Transverse colon (tissue), 4 donors: ENCODE measurements at places on chromosomes 12 and 14. TPM values are rescaled to one million over a fixed set of nuclear protein-coding genes. Genes with fewer than 3 reads are reported as not detected.

DNA sequence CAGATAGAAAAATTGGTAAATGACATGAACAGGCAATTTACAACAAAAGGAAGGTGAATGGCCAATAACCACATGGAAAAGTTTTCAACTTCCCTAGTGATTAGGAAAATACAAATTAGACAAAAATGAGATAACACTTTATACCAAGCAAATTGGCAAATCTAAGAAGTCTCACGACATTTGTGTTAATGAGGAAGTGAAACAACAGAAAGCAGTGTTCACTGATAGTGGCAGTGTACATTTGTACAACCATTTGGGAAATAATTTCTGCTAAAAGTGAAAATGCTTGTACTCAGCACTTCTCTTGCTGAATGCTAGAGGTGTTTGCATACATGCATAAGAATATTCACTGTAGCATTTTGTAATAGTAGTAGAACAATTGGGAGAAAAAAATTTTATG, 126.6 kb downstream of the LLPH start:
- DNase-seq: no peak
- no peaks in the 10 kb centered on the region for H3K36me3 ChIP-seq
- H3K27me3 ChIP-seq: no peaks in the 10 kb centered on the region
- no peak overlapping the region for H3K27ac ChIP-seq

GRCh38 chr12:2550561-2551411, 244.0 kb upstream of the FKBP4 start:
- H3K4me3 ChIP-seq: no peak overlapping the region
- no peaks in the 10 kb centered on the region for H3K4me1 ChIP-seq
- no peaks in the 10 kb centered on the region for H3K27me3 ChIP-seq
- peak overlapping the region; percentile 30 for H3K27ac ChIP-seq
- no peaks in the 10 kb centered on the region for H3K36me3 ChIP-seq

- H3K4me1 ChIP-seq: peaks cover 6% of the 10 kb centered on the region
- no peak within 1 kb of the TSS for H3K4me3 ChIP-seq
- no peaks in the 10 kb centered on the region for H3K36me3 ChIP-seq
- DNase-seq: no peak
Observed at GRCh38 chr12:118981285-118982211, at the start of gene SRRM4. SRRM4 (plus strand) TSS chr12:118981541; CDS start chr12:118981883, 342 bp downstream.

DNA sequence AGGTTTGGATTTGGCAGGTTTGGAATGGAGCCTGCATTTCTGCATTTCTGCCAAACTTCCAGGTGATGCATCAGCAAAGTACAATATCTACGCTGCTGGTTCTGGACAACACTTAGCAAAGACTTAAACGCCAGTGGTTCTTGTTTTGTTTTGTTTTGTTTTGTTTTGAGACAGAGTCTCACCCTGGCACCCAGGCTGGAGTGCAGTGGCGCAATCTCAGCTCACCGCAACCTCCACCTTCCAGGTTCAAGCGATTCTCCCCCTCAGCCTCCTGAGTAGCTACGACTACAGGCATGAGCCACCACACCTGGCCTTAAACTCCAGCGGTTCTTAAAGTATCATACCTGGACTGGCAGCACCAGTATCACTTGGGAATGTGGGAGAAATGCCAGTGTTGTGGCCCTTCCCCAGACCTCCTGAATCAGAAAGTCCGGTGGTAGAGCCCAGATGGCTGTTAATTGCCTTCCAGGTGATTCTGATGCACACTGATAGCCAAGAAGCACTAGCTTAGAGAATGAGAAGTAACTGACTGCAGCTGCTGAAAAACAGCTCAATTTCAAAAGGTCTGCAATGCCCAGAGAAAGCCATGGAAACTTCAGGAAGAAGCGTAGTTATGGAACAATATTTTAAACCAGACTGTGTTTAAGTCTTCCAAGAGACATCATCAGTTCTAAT, 114.8 kb upstream of the FOXN3 start:
- no peaks in the 10 kb centered on the region for H3K36me3 ChIP-seq
- H3K4me3 ChIP-seq: no peak overlapping the region
- H3K27ac ChIP-seq: no peak overlapping the region
- H3K4me1 ChIP-seq: peaks cover 10% of the 10 kb centered on the region
- no peaks in the 10 kb centered on the region for H3K27me3 ChIP-seq

DNA sequence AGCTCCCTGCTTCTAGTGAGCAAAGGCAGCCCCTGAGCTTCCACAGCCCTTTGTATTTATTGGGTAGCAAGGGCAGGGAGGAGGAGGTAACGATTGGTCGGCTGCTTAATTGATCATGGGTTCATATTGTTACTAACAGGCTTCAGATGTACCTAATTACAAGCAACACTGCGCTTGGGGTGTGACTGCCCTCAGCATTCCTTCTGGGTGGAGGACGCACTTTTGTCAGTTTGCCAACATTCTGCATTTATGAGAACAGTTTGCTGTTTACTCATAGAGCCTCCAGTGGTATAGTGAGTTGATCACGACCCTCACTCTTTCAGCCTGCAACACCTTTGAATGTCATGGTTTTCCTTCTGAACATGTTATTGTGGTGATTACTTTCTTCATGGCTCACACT, 9.6 kb downstream of the TSHR start:
- no peaks in the 10 kb centered on the region for H3K36me3 ChIP-seq
- no peak overlapping the region for H3K27ac ChIP-seq
- H3K4me1 ChIP-seq: no peaks in the 10 kb centered on the region
- DNase-seq: no peak

DNA sequence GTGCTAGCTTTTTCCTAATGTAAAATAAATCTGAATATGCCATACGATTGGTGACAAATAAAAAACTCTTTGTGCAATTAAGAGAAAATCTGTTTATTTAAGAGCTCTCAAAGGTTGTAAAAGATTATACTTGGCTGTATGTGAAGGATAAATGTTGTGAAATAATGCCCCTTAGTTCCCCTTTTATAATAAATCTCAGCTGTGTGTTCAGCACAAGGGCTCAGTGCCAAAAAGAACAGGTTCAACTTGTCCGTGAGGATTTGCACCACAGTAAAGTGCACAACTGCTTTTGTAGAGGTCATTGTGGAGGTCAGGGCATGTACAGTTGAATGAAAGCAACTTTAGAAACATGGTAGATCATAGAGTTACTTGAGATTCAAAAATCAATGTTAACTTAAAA, 118.6 kb downstream of the TRMT5 start:
- no peaks in the 10 kb centered on the region for H3K36me3 ChIP-seq
- H3K27me3 ChIP-seq: no peaks in the 10 kb centered on the region
- no peak overlapping the region for H3K27ac ChIP-seq
- H3K4me1 ChIP-seq: no peaks in the 10 kb centered on the region

DNA sequence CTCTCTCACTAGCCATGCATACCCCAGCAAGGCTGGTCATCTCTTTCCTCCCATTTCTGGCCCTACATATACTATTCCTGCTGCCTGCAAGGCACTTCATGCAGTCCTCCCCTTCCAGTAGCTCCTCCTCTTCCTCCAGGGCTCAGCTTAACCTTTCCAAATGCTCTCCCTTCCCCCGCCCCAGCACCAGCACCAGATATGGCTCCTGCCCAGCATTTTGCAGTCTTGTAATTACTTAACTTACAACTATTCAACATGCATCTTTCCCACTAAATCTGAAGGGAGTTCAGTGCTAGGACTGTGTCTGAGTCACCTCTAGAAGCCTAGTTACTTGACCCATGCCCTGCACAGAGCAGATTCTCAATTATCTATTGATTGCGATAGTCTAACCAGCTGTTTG, 1.8 kb upstream of the FBXO21 start:
- no peak overlapping the region for H3K4me3 ChIP-seq
- no peaks in the 10 kb centered on the region for H3K27me3 ChIP-seq
- no peak for DNase-seq
- peaks cover 9% of the 10 kb centered on the region for H3K4me1 ChIP-seq
- no peaks in the 10 kb centered on the region for H3K36me3 ChIP-seq

DNA sequence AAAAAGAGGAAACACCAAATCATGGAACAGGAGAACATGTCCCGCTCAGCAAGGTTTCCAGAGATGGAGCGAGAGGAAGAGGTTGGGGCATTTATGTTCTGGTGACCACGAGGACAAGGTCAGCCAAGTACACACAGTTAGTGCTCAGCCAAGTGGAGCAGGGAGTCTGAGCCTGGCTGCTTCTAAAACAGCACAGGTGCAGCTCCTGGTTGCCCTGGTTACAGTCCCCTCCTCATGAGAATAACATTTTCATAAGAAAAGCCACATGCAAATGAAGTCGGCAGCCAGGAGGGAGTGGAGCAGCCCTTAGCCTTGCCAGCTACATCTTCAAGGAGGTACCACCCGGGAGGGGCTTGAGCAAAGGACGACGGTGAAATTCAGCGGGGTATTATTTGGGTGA, 81.8 kb downstream of the NOS1 start:
- H3K27me3 ChIP-seq: peaks cover 4% of the 10 kb centered on the region
- H3K36me3 ChIP-seq: no peaks in the 10 kb centered on the region
- DNase-seq: no peak
- no peak overlapping the region for H3K4me3 ChIP-seq

DNA sequence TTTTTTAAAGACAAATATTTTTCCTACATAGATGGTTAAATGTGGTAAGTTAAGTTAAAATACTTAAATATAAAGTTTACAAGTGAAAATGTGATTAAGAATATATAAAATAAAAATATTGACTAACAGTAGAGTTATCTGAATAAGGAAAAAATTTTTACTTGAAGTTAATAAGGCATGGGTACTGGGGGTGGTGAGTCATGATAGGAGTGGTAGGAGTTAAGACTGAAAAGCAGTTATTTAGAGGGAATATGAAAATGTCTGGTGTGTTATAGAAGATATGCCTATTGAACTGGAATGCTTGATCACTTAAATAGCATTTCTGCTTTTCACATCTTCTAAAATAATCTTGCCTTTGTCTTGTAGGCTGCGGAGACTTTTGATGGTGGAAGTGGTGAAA, 68.7 kb downstream of the CCDC91 start:
- H3K27me3 ChIP-seq: no peaks in the 10 kb centered on the region
- H3K27ac ChIP-seq: no peak overlapping the region
- DNase-seq: no peak
- no peaks in the 10 kb centered on the region for H3K4me1 ChIP-seq

GRCh38 chr12:91704446-91704845, 441.2 kb downstream of the BTG1 start:
- no peak for DNase-seq
- no peaks in the 10 kb centered on the region for H3K36me3 ChIP-seq
- no peaks in the 10 kb centered on the region for H3K27me3 ChIP-seq
- H3K4me1 ChIP-seq: no peaks in the 10 kb centered on the region
- no peak overlapping the region for H3K4me3 ChIP-seq

GRCh38 chr14:89418452-89418851, 1.4 kb upstream of the FOXN3 start:
- peak; percentile 28 for DNase-seq
- peaks cover 69% of the 10 kb centered on the region for H3K4me1 ChIP-seq
- no peak overlapping the region for H3K4me3 ChIP-seq
- H3K27me3 ChIP-seq: no peaks in the 10 kb centered on the region
- H3K36me3 ChIP-seq: no peaks in the 10 kb centered on the region

DNA sequence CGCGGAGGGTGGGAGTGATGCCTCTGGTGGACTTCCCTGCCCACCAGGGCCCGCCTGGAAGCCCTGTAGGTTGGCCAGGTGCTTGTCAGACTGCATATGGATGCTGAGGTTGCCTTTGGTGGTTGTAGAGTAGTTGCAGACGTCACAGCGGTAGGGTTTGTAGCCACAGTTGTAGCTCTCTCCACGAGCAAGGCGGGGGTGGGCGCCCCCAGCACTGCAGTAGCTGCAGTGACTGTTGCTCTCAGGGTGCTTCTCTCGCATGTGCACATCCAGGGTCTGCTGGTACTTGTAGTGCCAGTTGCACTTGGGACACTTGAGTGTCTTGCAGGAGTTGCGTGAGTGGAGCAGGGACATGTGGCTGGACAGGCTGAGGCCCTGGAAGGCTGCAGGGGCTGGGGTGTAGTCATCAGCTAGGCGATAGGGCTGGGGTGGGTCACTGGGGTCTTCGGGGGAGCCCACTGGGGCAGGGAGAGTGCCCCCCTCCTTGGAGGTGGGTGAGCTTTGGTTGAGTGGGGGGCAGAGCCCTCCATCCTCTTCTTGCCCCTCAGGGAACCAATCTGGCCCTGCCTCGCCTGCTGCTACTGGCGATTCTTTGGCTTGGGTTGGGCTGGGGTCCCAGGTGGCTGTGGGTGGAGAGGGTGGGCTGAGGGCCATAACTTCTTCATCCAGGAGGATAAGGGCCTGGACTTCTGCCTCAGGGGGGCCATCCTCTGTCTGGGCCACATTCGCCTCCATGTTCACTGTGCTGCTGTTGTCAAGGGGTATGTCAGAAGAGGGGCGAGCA, 17.7 kb downstream of the ZFHX2 start:
- no peaks in the 10 kb centered on the region for H3K27me3 ChIP-seq
- no peak for DNase-seq
- H3K27ac ChIP-seq: no peak overlapping the region
- H3K4me1 ChIP-seq: no peaks in the 10 kb centered on the region
- no peak overlapping the region for H3K4me3 ChIP-seq

- H3K4me1 ChIP-seq: no peaks in the 10 kb centered on the region
- DNase-seq: no peak
- H3K27me3 ChIP-seq: no peaks in the 10 kb centered on the region
- H3K36me3 ChIP-seq: no peaks in the 10 kb centered on the region
- no peak overlapping the region for H3K4me3 ChIP-seq
Observed at GRCh38 chr12:58932806-58933681, 12.7 kb upstream of the LRIG3 start.

- no peak overlapping the region for H3K27ac ChIP-seq
- no peak overlapping the region for H3K4me3 ChIP-seq
- no peaks in the 10 kb centered on the region for H3K27me3 ChIP-seq
Observed at GRCh38 chr12:126784328-126784921, 1482.5 kb upstream of the TMEM132C start.

DNA sequence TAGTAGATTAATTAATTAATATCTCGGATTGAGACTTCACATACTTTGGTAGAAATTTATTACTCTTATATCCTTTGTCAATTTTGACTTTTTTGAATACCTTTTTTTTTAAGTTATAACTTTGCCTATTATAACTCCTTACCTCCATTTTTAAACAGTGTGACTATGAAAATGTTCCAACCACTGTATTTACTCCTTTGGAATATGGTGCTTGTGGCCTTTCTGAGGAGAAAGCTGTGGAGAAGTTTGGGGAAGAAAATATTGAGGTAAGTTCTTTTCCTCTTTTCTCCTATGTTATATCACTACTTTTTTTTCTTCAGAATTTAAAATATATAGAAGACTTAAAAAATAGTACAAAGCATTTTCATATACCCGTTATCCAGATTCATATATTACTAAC, 27.8 kb downstream of the EID3 start:
- H3K36me3 ChIP-seq: no peaks in the 10 kb centered on the region
- no peak for DNase-seq
- H3K27me3 ChIP-seq: no peaks in the 10 kb centered on the region
- H3K27ac ChIP-seq: no peak overlapping the region
- H3K4me3 ChIP-seq: no peak overlapping the region
- H3K4me1 ChIP-seq: no peaks in the 10 kb centered on the region

GRCh38 chr12:24562771-24563431, 386.0 kb downstream of the BCAT1 start:
- no peaks in the 10 kb centered on the region for H3K36me3 ChIP-seq
- DNase-seq: peak; percentile 16
- H3K27ac ChIP-seq: peak overlapping the region; percentile 91
- H3K4me1 ChIP-seq: peaks cover 15% of the 10 kb centered on the region
- peaks cover 55% of the 10 kb centered on the region for H3K27me3 ChIP-seq

The PRIMA1 gene
- total RNA-seq: 3.0 TPM

The ITGB7 gene
- total RNA-seq: 0.60 TPM

The PPP1R36 gene
- 2.4 TPM for total RNA-seq

The FGF6 gene
- total RNA-seq: not detected

The CLEC4C gene
- not detected for total RNA-seq

The CLEC4E gene
- 5.4 TPM for total RNA-seq

The SLCO1B1 gene
- not detected for total RNA-seq

The KDM5A gene
- total RNA-seq: 64.7 TPM

The CEBPE gene
- not detected for total RNA-seq

The DLGAP5 gene
- total RNA-seq: 0.82 TPM

The APOLD1 gene
- total RNA-seq: 11.3 TPM

The SLC4A8 gene
- not detected for total RNA-seq

The PMEL gene
- 2.4 TPM for total RNA-seq
